ENCODE measurements at places on chromosomes 6 and 20. TPM values are rescaled to one million over a fixed set of nuclear protein-coding genes. Genes with fewer than 3 reads are reported as not detected.

DNA sequence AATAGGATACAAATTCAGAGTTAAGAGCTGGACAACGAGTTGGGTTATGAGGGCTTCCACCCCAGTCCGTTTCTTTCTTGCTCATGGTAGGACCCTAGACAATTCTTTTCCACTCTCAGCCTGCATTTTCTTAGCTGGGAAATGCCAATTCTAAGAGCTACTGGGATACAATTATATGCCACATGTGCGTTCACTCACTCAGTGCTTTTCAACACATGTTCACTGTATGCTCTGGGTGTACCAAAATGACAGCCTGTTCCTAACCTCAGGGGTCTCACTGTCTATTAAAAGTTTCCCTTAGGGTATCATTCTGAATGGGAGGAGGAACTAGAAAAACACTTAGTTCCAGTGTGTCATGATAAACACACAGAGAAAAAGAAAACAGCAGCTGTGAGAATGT is 505 bp upstream of the DEFB115 start:
- no peak for DNase-seq

The BRPF3 gene
- 9.8 TPM for polyA plus RNA-seq

DNA sequence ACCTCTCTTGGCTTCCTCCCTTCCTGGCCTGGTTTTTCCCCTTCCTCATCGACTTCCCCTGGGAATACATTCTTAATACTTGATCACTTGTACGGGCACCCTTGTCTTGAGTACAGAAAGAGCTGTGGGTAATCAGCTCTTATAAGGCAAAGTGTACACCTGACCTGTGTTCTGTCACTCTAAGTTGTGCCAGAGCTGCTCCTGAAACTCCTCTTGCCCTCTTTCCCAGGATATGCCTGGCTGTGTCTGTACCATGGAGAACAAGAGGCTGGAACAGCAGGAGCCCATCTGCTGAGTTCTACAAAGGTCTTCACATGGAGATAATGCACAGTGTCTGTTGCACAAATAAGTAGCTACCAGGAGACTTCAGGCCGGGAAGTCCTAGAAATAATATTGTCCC is 110.1 kb downstream of the FOXA2 start:
- DNase-seq: no peak

- DNase-seq: peak; percentile 28
These were observed 8.7 kb downstream of the ZNF335 start for GRCh38 chr20:45963059-45964005.

The KCNB1 gene
- 0.12 TPM for polyA plus RNA-seq

GRCh38 chr6:1611572-1612298 is 2.0 kb downstream of the FOXC1 start:
- peak; percentile 29 for DNase-seq

DNA sequence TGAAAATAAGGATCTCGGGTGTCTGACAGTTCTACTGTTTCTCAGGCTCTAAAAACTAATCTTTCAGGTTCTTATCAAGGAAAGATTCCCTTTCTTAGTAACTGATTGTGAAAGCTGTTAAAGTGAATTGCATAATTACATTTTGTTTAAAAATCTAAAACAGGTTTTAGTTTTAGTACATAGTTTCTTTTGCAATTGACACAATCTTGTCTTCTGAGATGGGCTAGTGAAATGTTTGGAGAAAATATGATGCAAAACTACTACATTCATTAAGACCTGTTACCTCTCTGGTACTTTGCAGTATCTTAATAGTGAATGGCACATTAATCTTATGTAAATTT is 298.4 kb downstream of the UTRN start:
- DNase-seq: no peak

The HDGFL1 gene
- polyA plus RNA-seq: not detected

DNA sequence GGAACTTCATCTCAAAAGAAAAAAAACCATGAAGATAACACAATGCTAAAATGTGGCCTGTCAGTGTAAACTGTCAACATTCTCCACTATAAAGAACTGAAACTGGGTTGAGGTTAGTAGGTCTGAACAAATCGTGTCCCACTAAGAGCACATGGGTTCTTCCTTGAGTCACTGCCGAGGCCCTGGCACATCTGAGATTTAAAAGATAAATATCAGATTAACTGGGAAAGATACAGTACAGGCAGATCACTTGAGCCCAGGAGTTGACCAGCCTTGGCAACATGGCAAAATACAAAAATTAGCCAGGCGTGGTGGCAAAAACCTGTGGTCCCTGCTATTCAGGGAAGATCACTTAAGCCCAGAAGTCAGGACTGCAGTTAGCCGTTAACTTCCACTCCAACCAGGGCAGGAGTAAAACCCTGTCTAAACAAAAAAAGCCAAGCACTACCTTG is 5.6 kb downstream of the EEF1A1 start:
- no peak for DNase-seq

DNA sequence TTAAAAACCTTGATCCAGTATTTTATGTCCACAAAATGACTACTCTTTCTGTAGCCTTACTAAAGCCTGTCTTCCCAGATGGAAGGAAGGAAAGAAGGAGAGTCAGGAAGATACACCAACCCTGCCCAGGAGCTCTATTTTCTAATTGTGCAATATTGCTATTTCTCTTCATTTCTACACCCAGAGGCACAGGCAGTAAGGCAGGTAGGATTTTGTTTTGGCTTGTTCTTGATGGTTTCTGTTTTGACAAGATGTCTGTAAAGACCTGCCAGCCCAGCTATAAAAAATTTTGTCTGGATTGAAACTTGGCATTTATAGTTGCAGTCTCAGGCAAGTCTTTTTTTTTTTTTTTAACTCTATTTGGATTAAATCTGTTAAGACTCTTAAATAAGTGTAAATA is 587.5 kb upstream of the ARID1B start:
- no peak for DNase-seq
